ENCODE measurements at places on chromosomes 2 and 18.

- DNase-seq = no peak
Observed at GRCh38 chr2:47249157-47249900, 94.2 kb upstream of the STPG4 start.

DNA sequence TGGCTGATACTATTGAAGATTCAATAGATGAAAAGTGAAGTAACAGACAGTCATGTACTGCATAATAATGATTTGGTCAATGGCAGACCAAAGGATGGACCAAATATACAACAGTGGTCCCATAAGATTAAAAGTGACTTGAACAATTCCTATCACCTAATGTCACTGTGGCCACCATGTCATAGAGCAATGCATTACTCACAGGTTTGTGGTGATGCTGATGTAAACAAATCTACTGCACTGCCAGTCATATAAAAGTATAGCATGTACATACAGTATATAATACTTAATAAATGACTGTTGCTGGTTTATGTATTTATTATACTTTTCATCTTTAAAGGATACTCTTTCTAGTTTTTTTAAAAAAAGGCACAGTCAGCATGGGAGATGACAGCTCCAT is 99.9 kb downstream of the USP34 start:
- no peak for DNase-seq

GRCh38 chr18:64091526-64091925 is 57.4 kb downstream of the LINC00305 start:
- DNase-seq = no peak

DNA sequence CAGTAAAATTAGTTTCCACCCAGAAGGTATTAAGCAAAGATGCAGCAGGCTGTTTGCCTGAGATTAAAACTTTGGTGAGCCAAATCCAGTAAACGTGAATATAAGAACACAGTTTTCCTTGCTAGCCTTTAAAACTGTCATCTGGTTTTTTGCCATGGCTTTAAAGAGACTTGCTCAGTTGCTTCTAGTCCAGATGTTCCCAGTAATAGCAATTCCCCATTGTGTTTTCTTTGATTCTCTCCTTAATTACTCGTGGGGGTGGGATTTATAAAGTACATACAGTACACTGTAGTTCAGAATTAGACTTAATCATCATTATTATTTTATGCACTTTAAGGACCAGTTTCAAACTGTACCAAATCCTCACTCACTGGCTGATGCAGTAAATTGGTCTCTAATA is 303.5 kb upstream of the ZNF804A start:
- DNase-seq = no peak

DNA sequence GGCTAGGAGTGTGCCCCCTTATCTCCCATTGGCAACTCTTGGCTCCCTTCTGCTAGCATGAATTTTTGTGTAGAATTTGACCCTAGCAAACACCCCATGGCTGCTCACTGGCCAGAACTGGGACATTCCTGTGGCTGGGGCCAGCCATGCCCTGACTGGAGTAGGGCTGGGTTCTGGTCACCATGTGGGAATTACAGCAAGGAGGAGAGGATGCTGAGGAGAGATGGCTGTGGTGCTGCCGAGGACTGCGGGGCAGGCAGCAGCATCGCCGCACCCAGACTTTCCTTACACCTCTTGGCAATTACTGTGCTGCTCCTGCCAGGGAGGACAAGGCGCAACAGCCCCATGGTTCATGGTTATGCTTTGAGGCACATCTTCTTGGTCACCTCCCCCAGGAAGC is 12.7 kb downstream of the KCNF1 start:
- no peak for DNase-seq

DNA sequence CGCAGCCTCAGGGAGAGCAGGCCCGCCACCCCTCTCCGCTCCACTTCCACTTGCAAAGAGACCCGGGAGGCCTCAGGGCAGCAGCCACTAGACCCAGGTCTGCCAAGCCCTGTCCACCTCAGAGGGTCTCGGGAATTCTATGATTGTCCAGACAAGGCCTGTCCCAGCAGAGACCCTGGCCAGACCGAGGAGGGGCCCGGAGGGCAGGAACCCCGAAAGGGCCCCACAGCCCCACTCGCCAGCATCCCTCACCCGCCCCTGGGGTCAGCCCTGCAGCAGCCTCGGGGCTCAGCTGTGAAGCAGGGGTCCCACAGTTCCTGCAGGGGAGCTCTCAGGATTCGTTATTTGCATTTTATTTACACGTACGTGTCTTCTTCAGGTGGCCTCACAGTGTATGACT is 269.5 kb downstream of the EIPR1 start:
- DNase-seq = no peak
